Activated T-cell treated with anti-CD3 and anti-CD28 coated beads for 4 hours (primary cell): ENCODE measurements at places on chromosomes 12 and 14.

GRCh38 chr12:104682790-104683279 lies 226.1 kb downstream of the CHST11 start:
- peak; percentile 66 for DNase-seq

GRCh38 chr12:88935856-88936255 lies 355.6 kb upstream of the KITLG start:
- no peak for DNase-seq

GRCh38 chr12:91746976-91747375 lies 398.7 kb downstream of the BTG1 start:
- DNase-seq: no peak

GRCh38 chr12:95790033-95790916 lies at the start of gene NTN4:
Gene NTN4 (minus strand): TSS chr12:95790764. CDS start chr12:95790309, 455 bp downstream.
- DNase-seq: no peak

GRCh38 chr14:90517076-90517841 lies 120.4 kb downstream of the CALM1 start:
- DNase-seq: no peak

DNA sequence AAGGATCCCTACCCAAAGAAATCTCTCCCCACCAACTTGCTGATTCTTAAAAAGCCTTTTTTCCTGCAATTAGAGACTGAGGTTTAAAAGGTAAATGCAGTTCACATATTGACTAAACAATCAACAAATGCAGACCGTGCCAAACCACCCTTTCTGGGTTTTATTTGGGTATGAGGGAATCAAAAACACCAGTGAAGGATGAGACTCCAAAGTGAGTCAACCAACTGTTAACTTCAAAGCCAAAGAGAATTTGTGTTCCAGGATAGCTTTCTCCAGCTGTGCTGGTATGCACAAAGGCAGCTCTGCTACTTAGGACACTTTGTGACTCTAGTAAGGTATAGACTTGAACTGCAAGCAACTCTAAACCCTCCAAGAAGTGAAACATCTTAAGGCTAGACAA lies 39.4 kb downstream of the RPS29 start:
- DNase-seq: no peak

- DNase-seq: no peak
Measured at GRCh38 chr12:93167331-93167730, 210.4 kb upstream of the NUDT4 start.

DNA sequence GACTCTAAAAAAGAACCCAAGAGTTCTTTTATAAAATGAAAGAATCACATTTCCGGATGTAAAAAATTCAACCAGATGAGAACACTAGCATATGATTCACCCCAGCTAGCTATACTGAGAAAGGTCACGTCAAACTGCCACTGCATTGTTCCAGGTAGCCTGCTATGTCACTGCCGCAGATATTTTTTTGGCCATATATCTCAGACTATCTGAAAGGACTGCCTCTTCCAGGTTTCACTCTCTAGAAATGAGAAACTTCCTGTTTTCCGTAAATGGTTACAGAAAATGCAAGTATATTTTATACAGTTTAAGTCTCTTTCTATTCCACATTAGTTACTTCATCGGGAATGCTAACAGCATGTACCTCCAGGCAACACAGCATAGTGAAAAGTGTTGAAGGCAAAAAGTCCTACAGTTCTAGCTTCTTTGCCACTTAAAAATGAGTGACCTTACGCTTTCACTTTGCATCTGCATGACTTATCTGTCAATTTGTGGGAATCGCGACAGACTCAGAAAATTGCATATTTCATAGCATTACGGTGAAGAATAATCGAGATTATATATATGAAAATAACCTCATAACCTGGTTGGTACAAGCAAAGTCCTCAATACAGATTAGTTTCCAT lies 105.2 kb downstream of the MED13L start:
- DNase-seq: peak; percentile 19

- DNase-seq: no peak
Measured at GRCh38 chr12:84767079-84767478, 145.5 kb downstream of the SLC6A15 start.

DNA sequence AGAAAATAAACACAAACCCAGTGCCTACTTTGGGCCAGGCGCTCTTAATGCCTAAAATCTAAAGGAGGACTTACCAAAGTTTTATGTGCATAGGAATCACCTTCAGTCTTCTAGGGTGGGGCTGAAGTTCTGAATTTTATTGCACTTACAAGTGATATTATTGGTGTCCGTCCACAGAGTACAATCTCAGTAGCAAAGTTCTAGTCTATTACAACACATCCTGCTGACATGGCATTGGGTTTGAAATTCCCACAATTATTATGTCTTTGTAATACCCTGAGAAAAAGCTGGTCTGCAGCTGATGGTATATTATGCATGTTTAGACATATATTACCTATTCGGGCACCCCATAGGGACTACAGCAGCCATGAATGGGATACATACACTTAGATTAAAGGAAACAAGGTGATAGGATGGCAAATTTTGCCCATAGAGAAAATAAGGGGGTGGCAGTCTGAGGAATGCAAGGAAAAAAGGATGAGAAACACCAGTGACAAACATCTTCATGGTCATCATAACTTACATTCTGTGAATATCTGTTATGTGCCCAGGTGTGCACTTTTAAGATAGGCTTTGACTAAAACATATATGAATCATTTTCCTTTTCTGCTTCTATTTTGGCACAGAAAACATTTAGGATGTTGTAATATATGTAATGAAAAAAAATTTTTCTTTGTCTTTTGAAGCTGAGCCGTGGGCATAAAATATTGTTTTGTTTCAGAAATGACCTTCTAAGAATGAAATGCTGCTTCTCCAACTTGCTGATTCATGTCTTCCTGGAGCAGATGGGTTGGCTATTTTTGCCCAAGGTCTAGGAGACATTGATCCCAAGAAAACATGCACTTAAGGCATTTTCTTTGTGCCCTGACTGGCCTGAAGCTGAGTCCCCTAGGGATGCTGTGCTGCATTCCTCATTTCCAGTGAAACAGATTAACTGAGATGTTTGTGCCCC lies 27.2 kb upstream of the ALG10 start:
- DNase-seq: no peak
